COLO829 (cell line): ENCODE measurements at places on chromosomes 1 and 21.
A peak's percentile ranks its signal among the peaks of the same experiment; 100 is the strongest.

DNA sequence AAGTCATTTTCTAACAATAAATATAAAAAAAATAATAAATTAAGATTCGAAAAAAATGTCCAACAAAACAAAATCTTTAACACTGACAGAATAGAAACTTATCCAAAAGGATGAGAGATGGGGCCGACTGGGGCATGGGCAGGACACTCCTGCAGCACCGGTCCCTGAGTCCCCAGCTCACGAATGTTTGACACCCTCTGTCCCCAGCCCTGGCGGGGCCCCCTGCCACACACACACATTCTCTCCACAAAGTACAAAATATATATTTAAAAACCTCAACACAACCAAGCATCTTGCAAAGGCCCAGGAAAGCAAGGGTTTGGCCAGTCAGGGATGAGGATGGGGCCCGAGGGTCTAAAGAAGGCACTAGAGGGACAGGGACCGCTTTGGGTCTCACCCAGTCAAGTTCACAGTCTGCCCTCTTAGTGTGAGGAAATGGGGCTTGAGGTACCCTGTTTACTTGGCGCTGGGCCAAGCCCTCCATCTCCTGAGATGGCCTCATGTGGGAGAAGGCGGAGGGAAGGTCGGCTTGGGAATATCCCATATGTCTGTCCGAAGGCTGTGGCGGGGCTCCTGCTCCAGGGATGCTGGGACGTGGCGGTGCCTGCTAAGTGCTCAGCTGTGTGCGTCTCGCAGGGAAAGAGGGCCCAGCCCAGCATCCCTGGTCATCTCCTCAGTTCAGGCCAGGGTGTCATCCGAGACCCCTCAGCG lies 31.3 kb downstream of the EPHA2 start:
- no peak for DNase-seq

- DNase-seq: peak; percentile 80
Observed at GRCh38 chr1:183404476-183404875, 13.7 kb downstream of the NMNAT2 start.

DNA sequence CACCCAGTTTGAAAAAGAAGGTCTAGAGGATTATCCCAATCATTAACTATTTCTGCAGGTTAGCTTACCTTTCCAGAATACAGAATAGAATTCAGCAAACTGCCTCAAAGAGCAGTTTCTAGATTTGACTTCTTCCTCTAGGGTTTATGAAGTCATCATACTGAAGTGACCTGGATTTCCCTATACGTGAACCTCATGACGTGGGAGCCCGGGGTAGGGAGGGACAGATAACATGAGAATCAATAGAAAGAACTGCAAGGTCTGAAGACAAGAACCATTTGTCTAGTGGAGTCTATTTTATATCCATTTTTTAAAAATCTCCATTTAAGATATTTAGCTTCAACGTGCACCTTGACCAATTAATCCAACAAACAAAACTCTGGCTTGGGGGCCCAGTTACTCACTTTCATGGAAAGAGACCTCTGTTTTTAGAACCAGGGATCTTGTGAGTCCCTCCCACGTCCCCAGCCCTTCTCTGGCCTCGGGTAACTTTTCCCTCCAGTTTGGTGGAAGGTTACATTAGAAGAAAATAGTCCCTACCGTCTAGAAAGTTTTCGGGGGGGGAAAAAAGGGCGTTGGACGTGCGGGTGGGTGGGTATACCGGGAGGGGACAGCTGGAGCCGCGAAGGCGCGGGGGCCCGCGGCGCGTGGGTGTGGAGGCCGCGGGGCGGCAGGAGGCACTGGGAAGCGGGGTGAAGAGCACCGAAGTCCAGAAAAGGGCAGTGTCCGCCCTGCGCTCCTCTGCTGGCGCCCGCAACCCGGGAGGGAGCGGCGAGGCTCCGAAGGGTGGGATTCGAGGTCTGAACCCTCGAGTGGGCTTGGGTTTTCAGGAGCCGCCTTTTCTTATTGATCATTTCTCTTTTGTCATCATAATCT lies 13.8 kb upstream of the POGZ start:
- DNase-seq: no peak

DNA sequence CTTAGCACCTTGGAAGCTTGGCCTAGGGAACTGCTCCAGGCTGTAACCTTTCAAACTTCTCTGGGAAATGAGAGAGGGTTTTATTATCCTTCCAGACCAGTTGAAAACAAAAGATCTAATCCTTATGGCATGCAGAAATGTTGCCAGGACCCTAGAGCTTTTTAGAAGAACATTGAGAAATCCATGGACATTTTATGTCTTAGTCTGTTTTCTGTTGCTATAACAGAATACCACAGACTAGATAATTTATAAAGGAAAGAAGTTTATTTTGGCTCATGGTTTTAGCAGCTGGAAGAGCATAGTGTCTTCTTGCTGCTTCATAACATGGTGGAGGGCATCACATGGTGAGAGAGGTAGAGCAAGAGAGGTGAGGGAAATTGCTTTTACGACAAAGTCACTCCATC lies 25.8 kb downstream of the OSBPL9 start:
- no peak for DNase-seq

- DNase-seq: no peak
Observed at GRCh38 chr1:228009828-228010775, 3.3 kb downstream of the WNT3A start.

DNA sequence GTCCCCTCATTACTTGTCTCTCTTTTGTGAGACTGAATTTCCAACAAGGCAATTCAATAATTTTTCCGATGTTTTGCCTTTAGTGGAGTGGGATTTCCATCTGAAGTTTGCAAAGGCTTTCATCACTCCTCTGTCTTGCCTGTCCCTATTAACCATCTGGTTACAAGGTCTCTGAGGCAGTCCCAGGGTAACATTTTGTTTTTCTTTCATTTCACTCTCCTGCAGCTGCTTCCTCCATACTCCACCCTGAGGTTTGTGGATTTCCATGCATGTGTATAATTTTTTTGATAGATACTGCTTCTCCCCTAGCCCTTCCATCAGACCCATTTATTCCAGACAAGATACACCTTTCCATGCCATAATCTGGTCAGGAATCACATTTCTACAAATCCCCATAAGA lies 366.8 kb downstream of the PTBP2 start:
- DNase-seq: no peak

DNA sequence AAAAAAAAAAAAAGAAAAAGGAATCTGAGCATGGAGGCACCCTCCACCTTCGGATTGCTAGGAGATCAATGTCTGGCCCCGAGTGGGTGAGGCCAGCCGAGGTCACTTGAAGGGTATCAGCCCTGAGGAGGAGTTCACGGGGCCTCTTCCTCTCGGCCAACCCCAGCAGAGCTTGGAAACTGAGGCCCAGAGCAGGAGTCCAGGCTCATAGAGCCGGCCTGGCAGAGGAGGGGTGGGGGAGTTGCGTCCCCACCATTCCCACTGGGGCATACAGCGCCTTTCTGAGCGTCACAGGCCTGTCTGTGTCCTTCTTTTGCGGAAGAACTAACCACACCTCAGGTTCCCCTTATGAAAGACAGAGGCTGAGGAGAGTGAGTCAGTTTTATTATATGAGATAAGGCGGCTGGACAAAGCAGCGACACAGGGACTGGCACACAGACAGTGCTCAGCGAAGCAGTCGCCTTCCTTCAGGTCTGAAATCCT lies 17.1 kb upstream of the EPHA2 start:
- no peak for DNase-seq

- DNase-seq: no peak
Observed at GRCh38 chr21:38878379-38879179, 72.8 kb downstream of the ETS2 start.

GRCh38 chr1:229286099-229286766 lies 15.3 kb downstream of the RAB4A start:
- DNase-seq: no peak

DNA sequence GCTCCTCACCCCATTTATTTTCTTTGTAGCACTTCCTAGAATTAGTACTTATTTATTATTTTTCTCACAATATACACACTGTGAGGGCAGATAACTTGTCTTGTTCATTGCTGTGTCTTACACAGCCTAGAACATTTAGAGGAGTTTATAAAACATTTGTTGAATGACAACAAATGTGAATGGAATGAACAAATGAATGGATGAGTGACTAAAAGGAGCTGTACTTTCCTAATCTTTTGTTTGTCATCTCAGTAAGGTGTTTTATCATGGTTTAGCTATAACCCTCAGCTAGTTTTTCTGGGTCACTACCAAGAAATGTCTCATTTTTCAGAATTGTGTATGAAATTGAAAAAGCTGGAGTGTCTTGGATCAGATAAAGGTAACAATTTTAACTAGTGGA lies 239.3 kb upstream of the KCNK2 start:
- no peak for DNase-seq

DNA sequence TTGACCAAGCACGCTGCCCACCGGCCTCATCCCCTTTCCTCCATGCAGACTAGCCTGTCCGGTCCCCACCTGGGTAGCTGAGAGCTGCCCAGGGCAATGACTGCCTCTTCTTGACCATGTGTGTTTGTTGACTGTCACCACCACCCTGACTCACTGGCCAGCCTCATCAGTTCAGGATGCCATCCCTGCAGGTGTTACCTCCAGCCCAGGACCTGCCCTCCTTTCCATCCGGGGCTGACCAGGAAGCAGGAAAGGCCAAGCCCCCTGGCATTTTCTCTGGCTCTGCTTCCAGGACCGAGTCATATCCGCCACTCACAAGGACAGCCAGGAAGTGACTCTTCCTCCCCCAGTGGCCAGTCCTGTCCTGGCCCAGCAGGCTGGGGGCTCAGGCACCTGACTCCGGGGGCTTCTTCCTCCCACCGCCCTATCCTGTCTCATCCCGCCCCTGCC lies 17.1 kb downstream of the EPHA2 start:
- no peak for DNase-seq

DNA sequence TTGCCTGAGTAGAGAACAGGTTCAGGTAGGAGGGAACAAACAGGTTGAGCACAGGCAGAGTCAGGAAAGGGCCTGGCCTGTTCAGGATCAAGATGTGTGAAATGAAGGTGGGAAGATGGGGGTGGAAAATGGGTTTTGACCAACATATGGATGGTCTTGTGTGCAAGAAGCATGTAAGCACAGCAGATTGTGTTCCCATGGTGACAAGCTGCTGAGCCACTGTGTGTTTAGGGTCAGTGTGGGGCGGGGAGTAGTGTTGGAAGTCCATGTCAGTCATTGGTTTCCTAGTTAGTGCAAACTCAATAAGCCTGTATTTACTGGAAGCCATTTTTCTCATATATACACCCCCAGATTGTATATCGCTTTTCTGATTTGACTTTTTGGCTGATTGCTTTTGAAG lies 111.9 kb downstream of the CAMTA1 start:
- DNase-seq: no peak
